ENCODE measurements at places on chromosomes 1 and 21. TPM values are rescaled to one million over a fixed set of nuclear protein-coding genes. Genes with fewer than 3 reads are reported as not detected.
A peak's percentile ranks its signal among the peaks of the same experiment; 100 is the strongest.

DNA sequence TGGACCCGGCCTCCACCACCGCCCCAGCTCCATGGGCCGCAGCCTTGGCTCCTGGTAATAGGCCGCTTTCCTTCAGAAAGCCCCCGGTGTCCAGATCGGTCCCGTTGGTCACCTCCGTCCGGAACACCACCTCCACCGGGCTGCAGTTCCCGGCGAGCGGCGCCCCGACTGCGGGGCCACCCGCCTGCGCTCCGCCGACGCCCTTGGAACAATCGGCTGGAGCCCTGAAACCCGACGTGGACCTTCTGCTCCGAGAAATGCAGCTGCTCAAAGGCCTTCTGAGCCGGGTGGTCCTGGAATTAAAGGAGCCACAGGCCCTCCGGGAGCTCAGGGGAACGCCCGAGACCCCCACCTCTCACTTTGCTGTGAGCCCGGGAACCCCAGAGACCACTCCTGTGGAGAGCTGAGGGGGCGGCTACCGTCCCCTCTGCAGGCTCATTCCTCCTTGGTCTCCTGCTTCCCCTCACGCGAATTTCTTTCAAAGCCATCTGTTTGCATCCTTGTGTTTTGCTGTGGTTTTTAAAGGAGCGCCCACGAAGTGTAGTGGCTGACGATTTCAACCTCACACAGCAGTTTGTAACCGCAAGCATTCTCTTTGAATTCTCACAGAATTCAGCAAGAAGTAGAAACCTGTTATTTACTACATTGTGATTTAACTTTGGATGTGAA, 6.0 kb downstream of the FCRLB start:
- peak overlapping the region; percentile 88 for H3K27ac ChIP-seq
- DNase-seq, result no peak
- H3K27me3 ChIP-seq, result no peaks in the 10 kb centered on the region
- peak overlapping the region; percentile 97 for H3K4me3 ChIP-seq
- peaks cover 61% of the 10 kb centered on the region for H3K4me1 ChIP-seq

DNA sequence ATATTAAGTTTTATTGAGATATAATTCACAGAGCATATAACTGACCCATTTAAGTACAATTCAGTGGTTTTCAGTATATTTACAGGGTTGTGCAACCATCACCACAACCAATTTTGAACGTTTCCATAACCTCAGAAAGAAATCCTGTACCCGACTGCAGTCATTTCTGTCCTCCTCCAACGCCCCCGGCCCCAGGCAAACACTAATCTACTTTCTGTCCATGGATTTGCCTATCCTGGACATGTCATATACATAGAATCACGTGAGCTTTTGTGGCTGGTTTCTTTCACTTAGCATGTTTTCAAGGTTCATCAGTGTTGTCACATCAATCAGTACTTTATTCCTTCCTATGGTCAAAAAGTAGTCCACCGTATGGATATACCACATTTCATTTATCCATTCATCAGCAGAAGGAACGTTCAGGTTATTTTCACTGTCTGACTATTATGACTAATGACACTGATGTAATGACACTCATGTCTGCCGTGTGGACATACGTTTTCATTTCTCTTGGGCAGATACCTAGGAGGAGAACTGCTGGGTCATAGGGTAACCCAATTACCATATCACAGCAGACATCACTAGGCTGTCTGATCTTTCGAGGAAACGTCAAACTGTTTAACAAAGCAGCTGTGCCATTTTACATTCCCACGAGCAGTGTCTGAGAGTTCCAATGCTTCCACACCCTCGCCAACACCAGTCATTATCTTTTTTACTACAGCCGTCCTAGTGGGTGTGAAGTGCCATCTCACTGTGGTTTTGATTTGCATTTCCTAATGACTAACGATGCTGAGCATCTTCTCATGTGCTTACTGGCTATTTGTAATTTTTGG, 30.8 kb downstream of the MRPL37 start:
- H3K27ac ChIP-seq, result no peak overlapping the region
- 0 out of 2 replicates have a peak, but pooled peaks cover 5% of the 10 kb centered on the region for H3K4me1 ChIP-seq
- H3K27me3 ChIP-seq, result no peaks in the 10 kb centered on the region
- no peak for DNase-seq
- no peak overlapping the region for H3K4me3 ChIP-seq

FNDC5 gene
- total RNA-seq, result not detected

GRCh38 chr1:214557952-214558735, 6.7 kb upstream of the PTPN14 start:
- no peaks in the 10 kb centered on the region for H3K27me3 ChIP-seq
- H3K4me1 ChIP-seq, result peaks cover 22% of the 10 kb centered on the region
- H3K36me3 ChIP-seq, result no peaks in the 10 kb centered on the region
- DNase-seq, result peak; percentile 36
- H3K27ac ChIP-seq, result 0 out of 2 replicates have a peak overlapping the region, but pooled peaks have one; percentile 2

- no peaks in the 10 kb centered on the region for H3K4me1 ChIP-seq
- no peaks in the 10 kb centered on the region for H3K36me3 ChIP-seq
Measured at GRCh38 chr1:58011978-58012377, 534.5 kb downstream of the OMA1 start.

- no peak for DNase-seq
- no peaks in the 10 kb centered on the region for H3K27me3 ChIP-seq
- no peaks in the 10 kb centered on the region for H3K4me1 ChIP-seq
- no peaks in the 10 kb centered on the region for H3K36me3 ChIP-seq
- no peak overlapping the region for H3K4me3 ChIP-seq
Measured at GRCh38 chr1:82586473-82586872, 785.7 kb downstream of the ADGRL2 start.
